NB4 (cell line): ENCODE measurements at places on chromosomes 12 and 14.

GRCh38 chr12:128551266-128551665, 272.5 kb downstream of the SLC15A4 start:
- no peak for DNase-seq

DNA sequence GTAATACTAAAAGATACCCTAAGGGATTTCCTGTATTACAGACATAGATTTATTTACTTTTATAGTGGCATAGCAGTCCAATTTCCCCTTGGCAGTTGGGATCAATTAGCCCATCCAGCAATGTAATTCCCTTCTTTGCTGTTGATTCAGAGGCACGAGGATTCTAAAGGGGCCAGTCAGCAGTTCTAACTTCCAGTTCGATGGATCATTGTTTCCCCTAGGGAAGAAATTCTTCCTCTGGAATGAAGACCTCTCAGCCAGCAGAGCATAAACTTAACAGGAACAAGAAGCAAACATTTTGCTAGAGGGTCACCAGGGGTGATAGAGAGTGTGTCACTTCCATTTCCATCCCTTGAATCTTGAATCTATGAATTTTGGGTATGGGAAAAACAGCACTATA, 395.7 kb upstream of the NOVA1 start:
- DNase-seq: no peak

- DNase-seq: peak; percentile 45
Measured at GRCh38 chr14:76564471-76565422, 188.8 kb downstream of the ESRRB start.

- DNase-seq: no peak
Measured at GRCh38 chr14:90136904-90137303, 75.1 kb downstream of the KCNK13 start.

GRCh38 chr12:115341442-115341841, 657.5 kb upstream of the TBX3 start:
- no peak for DNase-seq

DNA sequence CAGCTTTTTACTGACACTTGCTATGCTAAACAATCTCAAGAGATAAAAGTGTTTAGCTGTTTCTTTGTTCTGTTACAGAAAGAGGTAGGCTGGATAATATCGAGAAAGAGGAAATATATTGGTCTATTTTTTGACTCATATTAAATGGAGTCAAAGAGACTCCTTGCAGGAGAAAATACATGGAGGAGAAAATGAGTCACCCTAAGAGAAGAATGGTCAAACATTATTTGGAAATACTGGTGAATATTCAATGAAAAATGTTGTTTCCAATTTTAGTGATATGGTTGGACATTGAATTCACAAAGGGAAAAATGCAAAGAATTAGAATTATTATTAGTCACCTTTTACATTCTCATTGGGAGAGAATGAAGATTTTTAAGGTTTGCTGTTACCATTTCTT, 3.2 kb downstream of the KCNJ8 start:
- DNase-seq: no peak

- DNase-seq: no peak
Measured at GRCh38 chr12:68572661-68573060, 38.0 kb upstream of the RAP1B start.

DNA sequence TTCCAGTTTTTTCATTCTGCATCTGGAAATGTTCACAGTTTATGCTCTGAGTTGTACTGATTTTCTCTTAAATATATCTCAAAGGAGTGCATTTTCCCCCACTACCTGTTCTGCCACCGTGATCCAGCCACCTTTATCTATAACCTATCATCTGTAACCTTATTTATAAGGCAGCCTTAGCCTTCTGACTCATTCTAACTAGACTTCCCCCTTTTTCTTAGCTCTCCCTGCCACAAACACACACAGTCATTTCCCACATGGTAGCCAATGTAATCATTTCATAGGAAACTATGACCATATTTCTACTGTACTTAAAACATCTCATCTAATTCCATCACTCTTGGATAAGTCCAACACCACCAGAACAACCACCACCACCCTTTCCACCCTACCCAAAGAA, 10.8 kb upstream of the GYS2 start:
- peak; percentile 85 for DNase-seq

- DNase-seq: no peak
Measured at GRCh38 chr12:12563290-12563928, 746 bp upstream of the DUSP16 start.

DNA sequence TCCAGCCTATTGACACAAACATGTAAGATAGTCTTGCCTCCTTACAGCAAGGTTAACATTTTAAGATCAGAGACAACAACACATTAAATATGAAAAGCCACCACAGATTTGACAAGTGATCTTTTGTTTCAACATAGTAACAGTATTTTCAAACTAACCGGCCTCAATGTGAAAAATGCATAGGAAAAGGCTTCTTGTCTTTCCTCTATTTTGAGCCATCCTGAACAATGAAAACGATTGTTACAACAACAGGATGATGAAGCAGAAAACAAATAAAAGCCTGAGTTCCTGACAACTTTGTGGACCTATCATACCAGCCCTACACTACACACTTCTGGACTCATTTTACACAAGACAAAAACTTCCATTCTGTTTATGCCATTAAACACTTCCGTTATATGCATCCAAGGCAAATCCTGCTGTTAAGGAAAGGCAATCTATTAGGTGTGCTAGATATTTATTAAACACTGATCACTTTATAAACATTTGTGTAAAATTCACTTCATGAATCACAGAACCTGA, 37.3 kb downstream of the BAZ1A start:
- no peak for DNase-seq

- no peak for DNase-seq
Measured at GRCh38 chr12:43893670-43894069, 57.8 kb downstream of the TMEM117 start.

DNA sequence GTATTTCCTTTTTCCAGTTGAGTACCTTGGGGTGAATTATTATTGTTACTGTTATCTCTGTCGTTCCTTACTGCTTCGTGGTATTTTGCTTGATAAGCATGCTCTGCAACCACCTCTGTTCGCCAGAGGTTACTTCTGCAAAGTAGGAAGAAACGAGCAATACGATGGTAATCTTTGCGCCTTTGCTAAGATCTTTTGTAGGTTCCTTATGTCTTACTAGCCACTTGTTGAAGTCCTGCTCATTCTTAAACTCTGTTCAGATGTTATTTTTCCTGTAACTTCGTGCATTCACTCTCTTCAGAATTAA, 729 bp upstream of the M6PR start:
- DNase-seq: no peak

DNA sequence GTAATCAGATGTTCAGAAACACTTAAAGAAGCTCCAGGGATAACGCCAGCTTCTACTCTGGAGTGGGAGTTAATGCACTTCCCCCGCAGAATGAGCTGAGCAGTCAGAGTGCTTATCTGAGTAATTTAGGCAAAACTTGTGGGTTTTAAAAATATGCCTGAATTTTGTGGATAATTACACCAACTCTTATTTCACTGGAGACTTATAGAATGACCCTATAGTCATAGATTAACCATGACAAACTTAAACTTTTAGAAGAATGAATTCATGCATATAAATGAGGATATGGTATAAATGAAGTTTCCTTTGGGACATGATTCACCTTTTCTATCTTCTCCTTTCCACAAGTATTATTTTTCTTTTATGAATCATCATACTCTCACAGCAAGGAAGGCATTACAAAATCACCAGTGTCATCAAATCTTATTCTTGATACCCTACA, 241.1 kb upstream of the FBXO33 start:
- no peak for DNase-seq

DNA sequence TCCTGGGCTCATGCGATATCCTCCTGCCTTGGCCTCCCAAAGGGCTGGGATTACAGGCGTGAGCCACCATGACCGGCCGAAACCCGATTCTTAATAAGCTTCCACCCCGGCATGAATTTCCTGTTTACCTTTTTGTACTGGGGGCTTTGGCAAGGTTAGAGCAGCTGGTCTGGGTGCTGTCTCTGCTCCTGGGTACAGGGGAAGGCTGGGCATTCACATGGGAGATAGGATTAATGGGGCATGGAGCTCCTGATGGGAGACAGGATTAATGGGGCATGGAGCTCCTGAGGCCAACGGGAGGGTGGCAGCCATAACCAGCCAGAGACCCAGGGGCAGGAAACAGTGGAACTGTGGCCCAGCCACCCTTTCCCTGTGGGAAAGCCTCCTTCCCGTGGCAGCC, 69.5 kb upstream of the DICER1 start:
- no peak for DNase-seq

- DNase-seq: no peak
Measured at GRCh38 chr12:115489253-115489652, 788.2 kb downstream of the MED13L start.

DNA sequence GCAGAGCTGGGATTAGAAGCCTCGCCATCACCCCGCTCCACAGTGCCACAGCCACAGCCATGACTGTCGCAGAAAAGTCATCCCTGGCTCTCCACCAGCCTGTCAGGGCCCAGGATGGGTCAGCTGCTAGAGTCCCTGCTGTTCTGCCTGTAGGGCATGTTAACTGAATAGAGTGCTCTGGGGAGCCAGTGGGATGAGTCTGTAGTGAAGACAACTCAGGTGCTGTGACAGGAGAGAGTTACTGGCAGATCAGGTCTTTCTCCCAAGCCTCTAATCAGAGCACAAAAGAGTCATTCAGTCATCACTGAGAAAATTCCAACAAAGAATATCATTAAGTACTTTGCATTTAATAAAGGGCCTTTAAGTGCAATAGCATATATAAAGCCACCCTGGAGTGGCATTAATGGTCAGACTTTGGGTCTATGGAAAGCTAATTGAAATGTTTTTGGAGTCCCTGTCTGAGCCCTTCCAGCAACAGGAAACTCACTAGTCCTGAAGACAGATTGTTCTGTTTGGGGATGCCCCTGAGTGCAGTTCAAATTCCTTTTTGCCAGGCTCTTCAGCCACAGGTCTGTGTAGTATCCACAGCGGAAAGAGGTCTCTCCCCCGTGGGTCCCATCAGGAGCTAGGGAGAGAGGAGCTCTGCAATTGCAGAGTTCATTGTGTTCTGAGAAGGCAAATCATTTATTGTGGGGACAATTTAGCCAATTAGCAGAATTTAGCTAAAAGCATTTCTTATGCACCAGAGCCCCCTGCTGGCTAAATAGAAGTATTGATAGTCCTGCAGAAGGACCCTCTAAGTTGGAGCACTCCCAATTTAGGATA, 45.2 kb upstream of the C14orf132 start:
- DNase-seq: peak; percentile 55

DNA sequence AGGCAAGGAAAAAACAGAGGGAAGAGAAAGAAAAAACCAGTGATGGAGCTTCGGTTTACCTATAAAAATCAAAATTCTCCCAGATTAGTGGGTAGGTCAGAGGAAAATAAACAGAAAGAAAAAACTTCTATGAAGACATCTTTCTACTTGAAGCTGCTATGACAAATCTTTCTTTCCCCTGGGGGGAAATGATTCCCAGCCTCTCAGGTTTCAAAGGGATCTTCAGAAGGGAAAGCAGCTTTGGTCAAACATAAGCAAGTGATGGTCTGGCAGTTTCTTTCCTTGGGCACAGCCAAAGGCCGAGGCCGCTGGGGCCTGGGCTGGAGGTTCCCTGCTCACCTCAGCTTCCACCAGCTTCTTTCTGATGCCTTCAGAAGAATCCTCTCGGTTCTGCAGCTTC, 104.5 kb downstream of the PRKAB1 start:
- DNase-seq: no peak

- no peak for DNase-seq
Measured at GRCh38 chr12:110750784-110751461, 8.2 kb upstream of the PPP1CC start.

GRCh38 chr14:100075681-100076080, 10.5 kb downstream of the EVL start:
- no peak for DNase-seq

DNA sequence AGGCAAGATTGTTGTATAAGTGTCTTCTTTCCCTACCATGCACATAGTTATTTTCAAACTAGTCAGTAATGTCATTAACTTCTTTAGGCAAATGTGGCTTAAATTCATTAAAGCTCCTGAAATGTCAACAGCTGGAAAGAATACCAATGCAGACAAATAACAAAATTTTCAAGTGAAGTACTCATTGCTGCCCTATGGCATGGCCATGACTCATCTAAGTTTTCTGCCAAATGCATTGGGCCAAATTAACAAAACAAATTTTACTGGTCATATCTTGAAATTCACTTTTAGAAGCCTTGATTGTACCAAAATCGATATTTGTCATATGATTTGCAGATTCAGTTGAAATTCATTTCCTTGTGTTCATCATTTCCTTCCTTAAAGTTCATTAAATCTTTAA, 915.9 kb downstream of the SLC6A15 start:
- DNase-seq: no peak

DNA sequence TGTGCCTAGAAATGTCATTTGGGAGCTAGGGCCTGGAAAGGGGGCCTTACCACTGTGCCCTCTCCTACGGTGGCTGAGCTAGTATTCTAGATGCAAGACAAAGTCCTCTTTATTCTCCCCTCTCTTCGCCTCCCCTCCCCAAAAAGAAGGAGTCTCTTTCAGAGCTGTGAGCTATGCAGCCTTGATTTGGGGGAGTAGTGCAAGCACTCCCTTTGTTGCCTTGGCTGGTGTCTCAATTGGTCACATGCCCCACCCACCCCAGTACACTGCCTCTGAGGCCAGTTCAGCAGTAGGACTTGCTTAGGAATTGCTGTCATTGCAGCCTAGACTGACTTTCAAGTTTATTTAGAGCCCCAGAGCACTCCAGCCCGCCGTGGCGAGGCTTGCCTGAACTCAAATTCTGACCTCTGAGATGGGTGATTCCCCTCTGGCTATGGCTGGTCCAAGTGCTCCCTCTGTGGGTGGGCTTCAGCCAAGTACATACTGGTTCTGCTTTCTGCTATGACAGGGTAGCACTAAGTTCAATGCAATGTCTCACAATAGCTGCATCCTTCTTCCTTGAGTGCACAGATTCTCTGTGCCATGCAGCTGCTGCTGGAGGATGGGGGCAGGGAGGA, 37.0 kb upstream of the FBXO33 start:
- DNase-seq: peak; percentile 61

DNA sequence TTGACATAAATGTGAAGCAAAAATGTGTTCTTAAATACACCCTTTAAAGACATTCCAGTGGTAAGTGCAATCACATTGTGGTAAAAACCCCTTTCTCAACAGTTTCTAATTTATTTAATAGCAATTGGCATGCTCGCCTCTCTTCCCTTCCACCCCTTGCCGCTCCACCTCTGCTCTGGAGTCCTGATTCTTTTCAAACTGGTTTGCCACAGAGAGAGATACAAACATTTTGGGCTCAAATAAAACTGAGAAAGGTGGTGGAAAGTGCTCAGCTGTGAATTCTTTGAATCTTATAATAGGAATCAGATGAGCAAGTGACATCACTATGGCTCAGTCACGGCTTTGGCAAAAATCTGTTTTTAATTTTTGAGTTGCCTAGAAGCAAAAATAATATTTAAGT, 993.9 kb downstream of the GALC start:
- no peak for DNase-seq

DNA sequence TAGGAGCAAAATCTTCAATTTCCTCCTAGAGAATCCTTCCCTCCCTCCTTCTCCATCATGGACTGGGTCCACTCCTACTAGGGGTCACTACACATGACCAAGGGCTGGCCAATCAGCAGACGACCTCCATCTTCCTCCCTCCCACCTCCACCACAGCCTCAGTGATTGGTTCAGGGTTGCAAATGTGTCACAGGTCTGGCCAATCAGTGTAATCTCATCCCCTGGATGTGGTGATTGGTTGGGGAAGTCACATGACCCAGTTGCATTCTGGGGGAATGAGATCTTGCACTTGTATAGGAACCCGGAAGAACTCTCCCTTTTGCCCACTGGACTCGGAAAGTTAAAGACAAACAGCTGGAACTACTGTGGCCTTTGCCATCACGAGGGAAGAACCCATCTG, 169.2 kb downstream of the PIWIL1 start:
- peak; percentile 16 for DNase-seq

GRCh38 chr12:83823386-83824045, 1089.1 kb downstream of the SLC6A15 start:
- peak; percentile 87 for DNase-seq
